ENCODE measurements at places on chromosomes 12 and 14.

DNA sequence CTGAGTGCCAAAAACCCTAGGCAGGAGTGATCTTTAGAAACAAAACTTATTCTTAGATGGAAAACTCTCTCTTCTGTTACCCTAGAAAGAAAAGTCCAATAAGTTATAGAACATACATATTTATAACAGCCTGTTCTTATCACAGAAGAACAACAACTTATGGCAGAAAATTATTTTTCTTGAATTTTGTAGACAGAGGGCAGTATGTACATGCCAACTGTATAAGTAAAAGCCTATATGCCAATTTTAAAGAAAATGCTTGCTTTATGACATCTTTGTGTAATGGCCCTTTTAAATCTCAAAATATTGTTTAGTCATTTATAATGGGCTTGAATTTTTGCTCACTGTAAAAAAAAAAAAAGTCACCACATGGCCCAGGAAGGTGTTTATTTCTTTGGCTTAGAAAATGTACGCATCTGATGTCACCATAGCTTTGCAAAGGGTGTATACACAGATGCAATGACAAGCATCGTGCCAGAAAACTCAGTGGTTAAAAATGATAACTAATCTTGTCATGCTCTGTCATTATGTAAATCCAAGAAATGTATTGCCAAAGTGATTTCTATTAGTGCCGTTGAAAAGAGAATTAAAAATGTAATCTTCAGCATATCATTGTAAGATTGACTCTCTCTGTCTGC, 38.3 kb upstream of the GRIP1 start:
- no peak for DNase-seq

DNA sequence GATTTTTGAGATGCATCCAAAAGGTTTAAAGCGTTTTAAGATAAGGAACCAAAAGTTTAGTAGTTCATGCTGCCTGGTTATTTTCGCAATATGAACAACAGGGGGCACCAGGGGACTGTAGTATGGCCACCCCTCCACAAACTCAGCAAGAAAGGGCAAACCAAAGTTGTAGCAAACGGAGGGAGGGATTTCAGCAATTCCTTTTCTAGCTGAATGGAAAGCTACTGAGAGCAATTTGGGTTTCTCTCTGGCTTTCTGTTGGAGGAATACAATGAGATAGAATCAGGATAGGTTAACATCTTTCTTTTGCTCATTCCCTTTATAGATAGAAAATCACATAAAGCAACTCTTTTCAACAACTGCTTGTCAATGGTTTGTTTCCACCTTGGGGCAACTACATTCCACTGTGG, 62.5 kb downstream of the DRAM1 start:
- no peak for DNase-seq

GRCh38 chr12:62522984-62523383, 56.4 kb downstream of the MON2 start:
- no peak for DNase-seq

DNA sequence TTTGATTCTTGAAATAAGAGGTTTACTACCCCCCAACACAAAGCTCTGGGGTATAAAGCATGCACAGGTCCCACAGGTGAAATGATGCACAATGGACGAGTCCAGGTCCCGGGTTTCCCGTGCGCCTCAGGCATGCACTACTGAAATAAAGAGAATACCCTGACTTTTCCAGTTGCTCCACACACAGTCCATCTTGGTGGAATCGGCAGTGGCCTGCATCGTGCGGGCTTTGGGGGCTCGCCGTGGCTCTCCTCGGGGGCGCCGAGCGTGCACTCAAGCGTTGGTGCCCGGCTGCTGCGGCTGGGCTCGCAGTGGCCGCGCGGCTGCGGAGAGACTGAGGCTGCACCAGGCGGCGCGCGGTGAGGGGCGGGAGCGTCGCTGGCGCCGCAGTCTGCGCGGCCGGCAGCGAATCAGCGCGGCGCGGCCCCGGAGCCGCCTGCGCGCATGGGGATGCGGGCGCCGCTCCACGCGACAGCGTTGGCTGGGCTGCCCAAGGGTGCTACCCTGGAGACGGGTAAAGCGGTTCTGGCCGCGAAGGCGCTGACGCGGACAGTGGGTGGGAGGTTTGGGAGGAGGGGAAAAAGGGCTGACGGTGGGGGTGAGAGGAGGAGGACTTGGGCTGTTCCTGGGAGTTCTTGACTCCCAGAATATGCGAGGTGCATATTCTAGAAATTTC, 53.8 kb upstream of the CCDC175 start:
- DNase-seq, result peak; percentile 55

DNA sequence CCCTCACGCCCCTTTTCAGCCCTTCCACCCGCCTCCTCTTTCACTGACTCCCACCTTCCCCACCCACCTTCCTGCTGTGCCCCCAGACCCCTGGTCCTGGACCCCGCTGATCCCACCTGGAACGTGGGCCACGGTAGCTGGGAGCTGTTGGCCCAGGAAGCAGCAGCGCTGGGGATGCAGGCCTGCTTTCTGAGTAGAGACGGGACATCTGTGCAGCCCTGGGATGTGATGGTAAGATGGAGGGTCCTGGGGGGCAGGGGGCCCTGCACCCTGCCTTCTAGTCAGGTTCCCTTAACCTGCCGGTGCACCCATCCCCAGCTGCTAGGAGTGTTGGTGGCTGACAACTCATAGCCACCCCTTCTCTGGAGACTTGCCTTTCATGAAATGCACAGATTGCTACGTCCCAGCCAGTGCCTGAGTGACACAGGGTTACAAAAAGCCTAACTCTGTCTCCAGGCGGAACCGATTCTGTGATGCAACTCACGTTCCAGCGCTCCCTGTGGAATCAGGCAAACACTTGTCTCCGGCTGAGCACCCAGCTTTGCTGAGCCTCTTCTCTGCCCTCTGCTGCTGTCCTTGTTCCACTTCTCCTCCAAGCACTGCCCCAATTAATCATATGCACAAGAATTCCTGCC, 15.0 kb upstream of the OAS2 start:
- DNase-seq, result no peak

DNA sequence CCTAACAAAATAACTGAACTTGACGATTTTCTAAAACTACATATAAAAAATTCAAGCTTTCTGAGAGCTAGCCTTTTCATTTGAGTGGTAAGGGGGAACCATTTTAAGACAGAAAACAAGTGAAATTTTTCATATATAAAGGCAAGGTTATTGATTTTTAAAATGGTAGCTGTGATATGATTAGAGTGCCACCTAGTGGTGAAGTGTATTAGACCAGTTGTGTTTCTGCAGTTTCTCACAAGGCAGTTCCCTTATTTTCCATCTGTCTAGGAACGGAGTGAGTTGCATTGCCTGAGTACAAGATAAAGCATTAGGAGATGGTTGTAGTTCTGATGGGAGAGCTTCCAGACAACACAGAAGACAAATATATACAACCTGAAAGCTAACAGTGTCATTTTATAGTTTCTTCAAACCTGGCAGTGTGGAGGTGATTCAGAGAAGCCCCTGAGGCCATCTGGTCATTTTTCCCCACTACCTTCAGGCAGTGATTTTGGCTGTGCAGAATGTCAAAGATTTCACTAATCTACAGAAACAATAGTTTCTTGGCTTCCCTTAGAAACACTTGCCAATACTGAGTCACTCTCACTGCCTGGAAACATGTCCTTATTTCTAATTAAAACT, 180.8 kb downstream of the C12orf50 start:
- no peak for DNase-seq

GRCh38 chr12:72241552-72241951, 30.6 kb upstream of the TRHDE start:
- no peak for DNase-seq

- DNase-seq, result no peak
These were observed 6.6 kb upstream of the PLEKHG7 start for GRCh38 chr12:92696216-92696615.

- no peak for DNase-seq
These were observed 52.3 kb upstream of the CCND2 start for GRCh38 chr12:4221258-4221620.

DNA sequence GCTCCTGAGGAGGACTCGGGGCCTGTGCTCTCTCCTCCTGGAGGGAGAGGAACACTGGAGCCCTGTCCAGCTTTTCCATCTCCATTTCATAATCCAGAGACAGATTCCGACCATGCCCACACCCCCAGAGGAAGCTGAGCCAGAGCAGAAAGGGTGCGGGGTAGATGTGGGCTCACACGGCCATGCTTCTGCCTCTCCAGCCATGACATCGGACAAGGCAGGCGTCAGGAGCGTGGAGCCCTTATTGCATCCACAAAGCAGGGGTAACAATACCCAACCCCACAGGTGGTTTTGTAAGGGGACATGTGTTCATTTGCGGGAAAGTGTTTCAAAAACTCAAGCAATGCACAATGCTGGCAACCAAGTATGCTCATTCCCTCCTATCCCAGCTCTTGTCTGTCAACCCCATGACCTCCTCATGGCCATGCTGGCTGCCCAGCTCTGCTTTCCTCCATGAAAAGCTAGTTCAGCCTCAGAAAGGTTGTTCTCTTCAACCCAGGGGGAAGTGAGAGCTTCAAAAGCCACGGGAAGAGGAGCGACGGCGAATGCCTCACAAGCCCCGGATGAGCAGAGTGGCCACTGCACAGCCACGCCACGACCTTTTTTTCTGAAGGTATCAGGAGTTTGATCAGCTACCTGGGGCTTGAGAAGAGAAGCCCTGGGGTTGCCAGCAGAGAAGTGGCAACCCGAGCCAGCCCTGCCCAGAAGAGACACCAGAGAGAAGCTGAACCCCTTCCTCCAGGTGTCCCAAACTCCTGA, 161.7 kb downstream of the DPF3 start:
- DNase-seq, result no peak

DNA sequence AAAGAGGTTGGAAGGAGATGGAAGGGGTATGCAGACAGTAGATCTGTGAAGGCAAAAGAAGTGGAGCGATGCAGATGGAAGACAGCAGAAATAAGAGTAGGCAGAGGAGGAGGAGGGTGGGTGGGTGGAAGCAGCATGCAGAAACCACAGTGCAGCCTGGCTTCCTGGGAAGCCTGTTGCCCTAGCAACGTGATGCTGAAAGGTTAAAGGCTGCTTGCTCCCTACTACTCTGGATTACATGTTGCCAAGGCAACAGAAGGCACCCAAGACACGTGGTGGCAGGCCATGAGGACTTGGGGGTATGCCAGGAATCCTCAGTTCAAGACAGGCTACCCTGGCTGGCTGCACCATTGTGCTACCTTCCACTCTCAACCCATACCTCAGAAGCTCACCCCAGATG, 129.6 kb downstream of the GRIN2B start:
- DNase-seq, result no peak

DNA sequence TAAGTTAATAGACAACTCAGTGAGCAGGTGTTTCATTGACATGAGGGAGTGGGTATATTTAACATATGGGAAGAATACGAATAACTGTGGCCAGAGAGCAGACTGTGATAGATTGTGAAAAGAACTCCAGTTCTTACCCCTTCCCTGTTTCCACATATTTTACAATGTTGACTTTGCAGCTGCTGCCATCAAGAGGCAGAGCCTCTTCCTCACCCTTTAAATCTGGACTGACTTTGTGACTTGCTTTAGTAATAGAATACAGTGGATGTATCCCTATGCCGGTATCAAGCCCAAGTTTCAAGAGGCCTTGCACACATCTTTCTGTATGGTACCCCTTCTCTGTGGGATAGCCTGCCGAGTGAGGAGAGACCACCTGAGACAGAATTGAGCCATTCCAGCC, 356.7 kb downstream of the ETNK1 start:
- no peak for DNase-seq

Measured in occipital lobe (tissue), 3 donors.